ENCODE measurements at places on chromosomes 12 and 14. TPM values are rescaled to one million over a fixed set of nuclear protein-coding genes. Genes with fewer than 3 reads are reported as not detected.

The ACSS3 gene
- not detected for total RNA-seq

The CDC42BPB gene
- total RNA-seq = 8.4 TPM

The SERPINA10 gene
- not detected for total RNA-seq

DNA sequence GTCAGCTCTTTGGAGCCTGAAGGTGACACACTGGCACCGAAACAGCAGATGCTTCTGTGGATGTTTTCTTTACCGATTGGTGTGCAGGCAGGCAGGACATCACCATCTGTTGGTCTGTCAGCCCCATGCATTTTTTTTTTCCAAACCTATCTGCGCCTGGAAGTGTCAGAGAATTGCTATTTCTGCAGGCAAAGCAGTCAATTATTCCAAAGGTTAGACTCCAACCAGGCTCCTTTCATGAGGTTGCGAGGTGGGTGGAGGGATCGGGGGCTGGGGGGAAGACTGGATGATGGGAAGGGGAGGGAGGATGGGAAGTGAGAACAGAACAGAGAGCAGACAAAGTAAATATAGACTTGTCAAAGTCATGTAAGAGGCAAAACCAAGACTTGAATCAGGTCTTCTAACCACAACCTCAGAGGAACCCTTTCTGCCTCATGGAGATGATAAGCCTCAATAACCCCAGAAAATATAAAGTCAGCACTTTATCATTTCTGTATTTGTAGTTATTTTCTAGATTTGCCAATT lies 117.7 kb downstream of the OTOGL start:
- DNase-seq = no peak

- DNase-seq = no peak
These were observed 30.7 kb downstream of the GUCY2C start for GRCh38 chr12:14665354-14666348.

GRCh38 chr12:125159702-125160101 lies 94.5 kb downstream of the AACS start:
- no peak for DNase-seq

All from CD4-positive, alpha-beta memory T cell (primary cell).